ENCODE measurements at places on chromosomes 3 and 15. TPM values are rescaled to one million over a fixed set of nuclear protein-coding genes. Genes with fewer than 3 reads are reported as not detected.
A peak's percentile ranks its signal among the peaks of the same experiment; 100 is the strongest.

DNA sequence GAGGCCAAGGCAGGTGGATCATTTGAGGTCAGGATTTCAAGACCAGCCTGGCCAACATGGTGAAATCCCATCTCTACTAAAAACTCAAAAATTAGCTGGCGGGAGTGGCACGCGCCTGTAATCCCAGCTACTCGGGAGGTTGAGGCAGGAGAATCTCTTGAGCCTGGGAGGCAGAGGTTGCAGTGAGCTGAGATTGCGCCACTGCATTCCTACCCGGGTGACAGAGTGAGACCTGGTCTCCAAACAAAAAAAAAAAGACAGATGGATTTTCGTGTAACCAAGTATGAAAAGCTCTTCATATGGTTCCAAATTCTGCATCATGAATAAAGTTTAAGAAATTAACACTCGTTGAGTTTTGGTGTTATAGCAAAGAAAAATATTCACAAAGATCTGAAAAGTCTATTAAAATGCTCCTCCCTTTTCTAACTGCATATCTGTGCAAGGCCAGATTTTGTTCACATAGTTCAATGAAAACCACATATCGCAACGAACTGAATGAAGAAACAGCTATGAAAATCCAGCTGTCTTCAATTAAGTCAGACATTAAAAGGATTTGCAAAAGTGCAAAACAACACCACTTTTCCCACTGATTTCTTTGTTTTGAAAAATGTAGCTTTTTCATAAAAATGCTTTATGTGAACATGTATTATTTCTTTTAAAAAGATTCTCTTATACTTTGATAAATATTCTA lies 23.8 kb upstream of the FBLN2 start:
- H3K27me3 ChIP-seq, result no peaks in the 10 kb centered on the region
- no peak overlapping the region for H3K4me3 ChIP-seq
- no peak overlapping the region for H3K27ac ChIP-seq

GRCh38 chr3:193782747-193783146 lies 189.7 kb downstream of the OPA1 start:
- no peaks in the 10 kb centered on the region for H3K36me3 ChIP-seq
- H3K4me1 ChIP-seq, result peaks cover 58% of the 10 kb centered on the region
- peaks cover 93% of the 10 kb centered on the region for H3K27me3 ChIP-seq
- no peak overlapping the region for H3K27ac ChIP-seq

- no peak overlapping the region for H3K27ac ChIP-seq
- DNase-seq, result peak; percentile 76
- H3K4me3 ChIP-seq, result no peak overlapping the region
- no peaks in the 10 kb centered on the region for H3K4me1 ChIP-seq
Measured at GRCh38 chr3:140863580-140864009, 78.0 kb upstream of the SLC25A36 start.

The PRSS50 gene
- 0.35 TPM for total RNA-seq

The UBE3A gene
- 99.9 TPM for total RNA-seq

The ACTC1 gene
- 2.8 TPM for total RNA-seq

DNA sequence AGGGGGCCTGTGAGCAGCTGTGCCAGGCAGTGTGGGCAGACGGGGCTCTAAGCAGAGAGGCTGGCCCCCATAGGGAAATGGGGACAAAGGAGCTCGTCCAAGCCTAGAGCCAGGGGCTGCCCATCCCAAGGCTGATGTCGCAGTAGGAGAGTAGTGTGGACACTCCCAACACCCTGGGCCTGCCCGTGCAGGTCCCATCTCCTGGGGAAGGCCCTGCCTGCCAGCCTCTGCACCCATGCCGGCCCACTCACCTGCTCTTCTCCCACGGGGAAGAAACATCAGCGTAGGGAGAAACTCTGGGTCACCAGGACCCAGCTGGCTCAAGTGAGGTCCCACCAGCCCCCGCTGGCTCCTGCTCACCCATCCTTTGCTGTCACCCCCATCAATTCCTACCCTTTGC lies 10.7 kb upstream of the DUSP7 start:
- H3K27ac ChIP-seq, result peak overlapping the region; percentile 71
- no peak for DNase-seq
- no peaks in the 10 kb centered on the region for H3K36me3 ChIP-seq
- peaks cover 10% of the 10 kb centered on the region for H3K4me1 ChIP-seq
- H3K4me3 ChIP-seq, result no peak overlapping the region

- DNase-seq, result no peak
- H3K4me1 ChIP-seq, result peaks cover 41% of the 10 kb centered on the region
- peaks cover 100% of the 10 kb centered on the region for H3K27me3 ChIP-seq
- H3K27ac ChIP-seq, result no peak overlapping the region
Measured at GRCh38 chr3:137765310-137766033, 1.4 kb downstream of the SOX14 start.

DNA sequence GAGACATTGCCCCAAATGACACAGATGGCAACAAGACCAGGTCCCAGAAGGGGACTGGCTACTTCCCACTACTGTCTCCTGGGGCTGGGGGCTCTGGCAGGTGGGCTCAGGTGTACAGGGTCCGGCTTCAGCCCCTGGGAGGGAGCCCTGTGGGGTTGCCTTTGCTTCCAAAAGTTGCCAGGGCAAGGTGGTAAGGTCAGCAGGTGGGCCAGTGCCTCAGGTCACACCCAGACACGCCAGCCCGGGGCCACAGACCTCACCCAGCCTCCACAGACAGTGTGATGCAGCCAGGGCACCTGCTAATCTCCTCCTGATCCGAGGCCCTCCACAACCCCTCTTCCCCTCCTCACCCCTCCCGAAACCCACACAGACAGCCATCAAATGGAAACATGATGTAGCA lies 7.5 kb downstream of the OXTR start:
- H3K36me3 ChIP-seq, result no peaks in the 10 kb centered on the region
- H3K27ac ChIP-seq, result no peak overlapping the region
- no peak for DNase-seq
- H3K4me3 ChIP-seq, result no peak overlapping the region
- peaks cover 16% of the 10 kb centered on the region for H3K4me1 ChIP-seq

DNA sequence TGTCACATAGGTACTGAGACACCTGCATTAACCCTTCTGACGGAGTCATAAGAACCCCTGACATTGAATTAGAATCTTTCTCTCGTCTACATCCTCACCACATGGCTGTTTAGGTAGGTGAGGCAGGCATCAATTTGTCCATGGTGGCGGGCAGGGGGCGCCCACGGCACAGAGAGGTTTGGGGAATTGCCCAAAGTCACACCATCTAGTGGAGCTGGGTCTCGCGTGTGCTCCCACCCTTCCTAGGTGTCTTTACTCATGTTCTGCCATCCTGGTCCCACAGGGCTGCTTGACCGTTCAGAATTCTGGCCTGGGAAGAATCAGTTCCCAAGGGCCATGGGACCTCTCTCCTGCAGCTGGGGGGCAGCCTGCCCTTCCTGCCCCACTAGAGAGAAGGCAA lies 14.7 kb upstream of the DLL4 start:
- H3K4me3 ChIP-seq, result no peak overlapping the region
- DNase-seq, result no peak
- no peaks in the 10 kb centered on the region for H3K36me3 ChIP-seq

GRCh38 chr3:72820415-72820814 lies 27.8 kb downstream of the SHQ1 start:
- no peaks in the 10 kb centered on the region for H3K36me3 ChIP-seq
- H3K4me3 ChIP-seq, result no peak overlapping the region
- no peak overlapping the region for H3K27ac ChIP-seq
- H3K4me1 ChIP-seq, result peaks cover 5% of the 10 kb centered on the region

The CLN6 gene
- total RNA-seq, result 71.3 TPM

- H3K4me3 ChIP-seq, result no peak overlapping the region
- no peak for DNase-seq
- H3K36me3 ChIP-seq, result no peaks in the 10 kb centered on the region
- H3K27me3 ChIP-seq, result no peaks in the 10 kb centered on the region
Measured at GRCh38 chr15:81301815-81302399, 22.0 kb downstream of the STARD5 start.

GRCh38 chr3:11392014-11392859 lies 120.0 kb downstream of the ATG7 start:
- no peaks in the 10 kb centered on the region for H3K27me3 ChIP-seq
- no peak overlapping the region for H3K27ac ChIP-seq
- H3K36me3 ChIP-seq, result peaks cover 6% of the 10 kb centered on the region

DNA sequence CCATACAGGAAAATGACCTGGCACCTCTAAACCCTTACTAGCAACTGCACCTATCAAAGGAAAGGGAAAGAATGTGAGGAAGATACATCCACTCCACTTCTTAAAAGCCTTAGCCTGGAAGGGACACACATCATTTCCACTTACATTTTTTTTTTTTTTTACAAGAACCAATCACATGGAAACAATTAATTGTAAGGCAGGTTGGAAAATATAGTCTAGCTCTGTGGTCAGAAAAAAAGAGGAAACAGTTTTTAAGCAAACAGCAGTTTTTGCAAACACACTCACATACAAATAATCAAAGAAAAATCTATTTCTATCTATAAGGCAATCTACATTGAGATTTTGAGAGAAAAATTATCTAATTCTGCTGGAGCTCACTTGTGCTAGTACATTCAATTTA lies 98.9 kb upstream of the SPRED1 start:
- H3K27me3 ChIP-seq, result no peaks in the 10 kb centered on the region
- H3K4me1 ChIP-seq, result peaks cover 2% of the 10 kb centered on the region
- DNase-seq, result no peak
- no peak overlapping the region for H3K4me3 ChIP-seq
- H3K36me3 ChIP-seq, result peaks cover 15% of the 10 kb centered on the region

GRCh38 chr3:50405249-50405648 lies 45.9 kb upstream of the TMEM115 start:
- H3K27me3 ChIP-seq, result no peaks in the 10 kb centered on the region
- H3K36me3 ChIP-seq, result no peaks in the 10 kb centered on the region
- peak; percentile 49 for DNase-seq
- no peak overlapping the region for H3K27ac ChIP-seq

The FAM3D gene
- total RNA-seq, result 0.35 TPM

DNA sequence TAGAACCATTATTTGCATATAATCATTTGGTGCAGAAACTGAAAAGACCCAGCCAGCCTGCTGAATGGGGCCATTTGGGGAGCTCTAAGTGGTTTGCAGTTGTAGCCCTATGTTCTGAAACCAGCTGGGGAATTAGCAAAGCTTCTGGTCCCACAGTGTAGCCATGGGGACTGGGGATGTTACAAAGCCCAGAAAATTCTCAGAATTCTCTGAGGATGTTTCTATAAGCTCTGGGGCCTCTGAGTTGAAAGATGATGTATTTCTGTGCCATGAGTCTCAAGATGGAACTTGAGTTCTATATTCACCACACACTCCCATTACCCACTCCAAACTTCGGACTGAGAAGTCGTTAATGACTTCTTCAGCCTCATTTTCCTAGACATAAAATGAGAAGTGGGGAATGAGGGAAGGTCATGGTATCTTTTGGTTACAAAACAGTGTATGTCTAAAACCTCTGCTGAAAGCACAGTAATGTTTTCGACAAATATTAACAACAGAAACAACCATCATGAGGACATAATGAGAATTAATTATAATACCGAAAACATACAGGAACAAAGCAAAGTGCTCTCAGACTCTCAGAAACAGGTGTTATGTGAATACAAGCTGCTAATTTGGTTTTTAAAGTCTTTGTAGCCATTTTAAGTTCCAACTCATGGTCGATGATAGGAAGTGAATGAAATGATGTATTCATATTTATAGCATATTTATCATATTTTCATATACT lies 89.4 kb downstream of the RFTN1 start:
- peaks cover 8% of the 10 kb centered on the region for H3K4me1 ChIP-seq
- no peak overlapping the region for H3K27ac ChIP-seq
- no peaks in the 10 kb centered on the region for H3K27me3 ChIP-seq
- H3K4me3 ChIP-seq, result no peak overlapping the region
- DNase-seq, result no peak
- no peaks in the 10 kb centered on the region for H3K36me3 ChIP-seq

GRCh38 chr3:123424321-123424998 lies 24.4 kb downstream of the ADCY5 start:
- no peak overlapping the region for H3K4me3 ChIP-seq
- H3K27me3 ChIP-seq, result no peaks in the 10 kb centered on the region
- no peak overlapping the region for H3K27ac ChIP-seq
- no peaks in the 10 kb centered on the region for H3K4me1 ChIP-seq

DNA sequence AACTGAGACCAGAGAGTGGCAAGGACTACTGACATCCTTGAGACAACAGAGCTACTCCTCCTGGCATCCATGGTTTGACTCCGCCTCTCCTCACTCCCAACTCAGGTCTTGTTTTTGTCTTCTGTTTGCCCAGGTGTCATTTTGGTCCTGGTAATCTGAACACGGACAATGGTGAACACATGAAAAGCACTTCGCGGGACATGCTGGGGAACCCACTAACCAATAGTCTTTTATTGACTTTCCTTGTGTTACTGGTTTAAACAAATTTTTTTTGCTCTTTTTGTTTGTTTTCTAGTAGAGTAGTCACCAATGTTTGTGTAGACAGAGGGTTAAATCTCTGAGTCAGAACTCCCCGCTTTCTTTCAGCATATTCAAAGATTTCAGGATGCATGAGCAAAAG lies 38.4 kb downstream of the LARP6 start:
- no peak overlapping the region for H3K27ac ChIP-seq
- no peak overlapping the region for H3K4me3 ChIP-seq
- no peaks in the 10 kb centered on the region for H3K27me3 ChIP-seq
- H3K36me3 ChIP-seq, result no peaks in the 10 kb centered on the region
- peaks cover 6% of the 10 kb centered on the region for H3K4me1 ChIP-seq
- DNase-seq, result no peak

The ALDH1L1 gene
- total RNA-seq, result 0.49 TPM

- peaks cover 8% of the 10 kb centered on the region for H3K4me1 ChIP-seq
- H3K4me3 ChIP-seq, result no peak overlapping the region
- peak overlapping the region; percentile 5 for H3K27ac ChIP-seq
- no peaks in the 10 kb centered on the region for H3K27me3 ChIP-seq
- no peak for DNase-seq
Measured at GRCh38 chr3:94098452-94098851, 35.6 kb downstream of the NSUN3 start.

The GOLGA8K gene
- total RNA-seq, result 1.8 TPM

DNA sequence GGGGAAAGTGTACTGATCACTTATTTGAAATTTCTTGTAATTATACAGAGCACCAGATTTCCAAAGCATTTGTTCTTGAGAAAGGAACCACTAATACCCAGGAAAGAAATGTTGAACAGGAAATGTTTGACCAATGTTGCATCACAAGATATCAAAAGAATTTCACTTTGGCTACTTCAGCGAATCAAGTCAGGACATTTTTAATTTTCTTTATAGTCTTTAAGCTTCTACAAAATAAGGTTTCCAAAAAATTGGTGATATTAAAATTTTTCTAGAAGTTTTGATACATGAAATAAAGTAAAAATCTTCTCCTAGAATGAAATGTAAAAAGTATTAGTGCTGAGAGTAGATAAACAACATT lies 421.9 kb downstream of the MECOM start:
- peaks cover 3% of the 10 kb centered on the region for H3K27me3 ChIP-seq
- H3K27ac ChIP-seq, result no peak overlapping the region
- H3K4me1 ChIP-seq, result peaks cover 43% of the 10 kb centered on the region
- H3K36me3 ChIP-seq, result no peaks in the 10 kb centered on the region

DNA sequence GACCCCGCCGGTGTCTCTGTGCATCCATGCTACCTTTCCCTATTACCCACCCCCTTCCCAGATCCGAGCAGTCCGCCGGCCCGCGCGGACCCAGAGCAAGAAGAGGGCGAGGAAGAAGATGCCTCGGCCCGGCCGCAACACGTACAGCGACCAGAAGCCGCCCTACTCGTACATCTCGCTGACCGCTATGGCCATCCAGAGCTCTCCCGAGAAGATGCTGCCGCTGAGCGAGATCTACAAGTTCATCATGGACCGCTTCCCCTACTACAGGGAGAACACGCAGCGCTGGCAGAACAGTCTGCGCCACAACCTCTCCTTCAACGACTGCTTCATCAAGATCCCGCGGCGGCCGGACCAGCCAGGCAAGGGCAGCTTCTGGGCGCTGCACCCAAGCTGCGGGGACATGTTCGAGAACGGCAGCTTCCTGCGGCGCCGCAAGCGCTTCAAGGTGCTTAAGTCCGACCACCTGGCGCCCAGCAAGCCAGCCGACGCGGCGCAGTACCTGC lies 788 bp downstream of the FOXB1 start:
- H3K27me3 ChIP-seq, result peaks cover 97% of the 10 kb centered on the region
- H3K4me1 ChIP-seq, result peaks cover 85% of the 10 kb centered on the region
- no peaks in the 10 kb centered on the region for H3K36me3 ChIP-seq
- H3K4me3 ChIP-seq, result peak overlapping the region; percentile 97
- no peak for DNase-seq
- peak overlapping the region; percentile 47 for H3K27ac ChIP-seq

The COL8A1 gene
- 0.14 TPM for total RNA-seq

Data from neural crest cell (in vitro differentiated cells).